ENCODE measurements at places on chromosomes 12 and 14.

- DNase-seq: no peak
These were observed 59.9 kb upstream of the CCDC60 start for GRCh38 chr12:119274636-119275065.

- DNase-seq: no peak
These were observed 135.9 kb upstream of the NTF3 start for GRCh38 chr12:5295996-5296395.

DNA sequence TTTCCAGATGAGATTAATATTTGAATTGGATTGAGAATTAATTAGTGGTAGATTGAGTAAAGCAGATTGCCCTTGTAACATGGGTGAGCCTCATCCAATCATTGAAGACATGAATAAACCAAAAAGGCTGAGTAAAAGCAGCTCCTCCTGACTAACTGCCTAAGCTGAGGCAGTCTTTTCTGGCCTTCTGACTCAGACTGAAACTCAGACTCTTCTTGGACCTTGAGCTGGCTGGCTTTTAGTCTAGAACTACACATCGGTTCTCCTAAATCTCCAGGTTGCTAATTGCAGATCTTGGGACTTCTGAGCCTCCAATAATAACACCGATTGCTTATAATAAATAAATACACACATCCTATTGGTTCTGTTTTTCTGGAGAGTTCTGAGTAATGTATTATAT is 24.0 kb downstream of the FKBP11 start:
- no peak for DNase-seq

DNA sequence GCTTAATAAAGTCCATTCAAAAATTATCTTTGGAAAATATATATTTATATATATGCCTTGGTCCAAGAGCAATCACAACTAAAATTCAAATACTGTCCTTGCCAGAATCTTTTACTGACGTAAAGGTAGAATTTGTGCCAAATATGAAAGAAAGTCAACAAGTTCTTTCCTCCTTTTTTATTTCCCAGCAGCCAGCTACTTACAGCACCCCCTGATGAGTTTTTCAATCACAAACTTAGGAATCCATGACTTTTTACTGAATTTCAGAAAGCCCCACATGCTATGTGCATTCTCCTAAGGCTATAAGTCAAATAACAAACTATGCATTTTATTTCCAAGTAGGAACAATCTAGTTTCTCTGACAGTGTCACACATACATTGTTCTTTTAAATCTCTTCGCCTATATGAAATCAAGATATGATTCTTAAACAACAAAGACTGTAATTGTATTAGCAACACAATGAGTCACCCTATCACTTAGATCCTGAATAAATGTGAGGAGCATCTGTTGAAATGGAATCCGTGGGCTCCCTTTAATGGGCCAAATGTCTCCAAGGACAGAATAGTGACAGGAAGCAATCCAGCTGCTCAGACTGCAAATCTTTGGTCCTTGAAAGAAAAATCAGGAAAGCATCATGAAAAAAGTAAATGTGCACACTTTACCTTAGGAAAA is 271.4 kb downstream of the DUSP6 start:
- no peak for DNase-seq

- DNase-seq: peak; percentile 67
These were observed 25.0 kb downstream of the OTUB2 start for GRCh38 chr14:94051115-94051514.
